Amygdala (tissue), 56 donors: ENCODE measurements at places on chromosomes 4 and X.

- DNase-seq: no peak
These were observed 62.3 kb upstream of the SMARCA5 start for GRCh38 chr4:143451186-143451585.

DNA sequence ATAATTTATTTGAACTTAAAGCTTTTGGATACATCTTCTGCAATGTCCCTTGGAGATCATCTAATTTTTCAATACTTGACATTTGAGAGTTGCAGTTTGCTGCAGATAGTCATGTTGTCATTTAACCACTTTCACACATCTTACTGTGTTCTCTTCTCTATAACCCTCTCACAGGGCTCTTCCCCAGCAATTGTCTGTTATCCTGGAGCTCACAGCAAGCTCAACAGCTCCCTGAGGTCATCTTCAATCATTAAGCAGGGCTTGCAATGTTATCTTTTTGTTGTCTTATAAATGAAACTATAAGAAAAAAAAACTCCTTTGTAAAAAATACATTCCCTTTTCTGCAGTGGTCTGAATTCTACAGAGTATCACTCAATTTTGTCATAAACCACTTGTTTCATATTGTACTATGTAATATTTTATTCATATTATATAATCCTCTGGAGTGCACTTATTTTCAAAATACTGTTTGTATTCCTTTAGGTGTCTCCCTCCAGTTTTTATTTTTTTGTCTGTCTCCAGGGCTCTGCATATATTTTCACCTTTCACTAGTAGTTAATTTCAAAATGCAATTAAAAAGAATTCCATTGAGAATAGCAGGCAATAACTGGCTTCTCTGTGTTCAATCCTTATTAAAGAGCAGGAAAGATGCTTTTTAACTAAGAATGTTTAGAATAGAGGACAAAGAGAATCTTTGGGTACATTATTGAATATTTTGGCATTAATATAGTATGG is 106.3 kb upstream of the ARSJ start:
- DNase-seq: no peak

DNA sequence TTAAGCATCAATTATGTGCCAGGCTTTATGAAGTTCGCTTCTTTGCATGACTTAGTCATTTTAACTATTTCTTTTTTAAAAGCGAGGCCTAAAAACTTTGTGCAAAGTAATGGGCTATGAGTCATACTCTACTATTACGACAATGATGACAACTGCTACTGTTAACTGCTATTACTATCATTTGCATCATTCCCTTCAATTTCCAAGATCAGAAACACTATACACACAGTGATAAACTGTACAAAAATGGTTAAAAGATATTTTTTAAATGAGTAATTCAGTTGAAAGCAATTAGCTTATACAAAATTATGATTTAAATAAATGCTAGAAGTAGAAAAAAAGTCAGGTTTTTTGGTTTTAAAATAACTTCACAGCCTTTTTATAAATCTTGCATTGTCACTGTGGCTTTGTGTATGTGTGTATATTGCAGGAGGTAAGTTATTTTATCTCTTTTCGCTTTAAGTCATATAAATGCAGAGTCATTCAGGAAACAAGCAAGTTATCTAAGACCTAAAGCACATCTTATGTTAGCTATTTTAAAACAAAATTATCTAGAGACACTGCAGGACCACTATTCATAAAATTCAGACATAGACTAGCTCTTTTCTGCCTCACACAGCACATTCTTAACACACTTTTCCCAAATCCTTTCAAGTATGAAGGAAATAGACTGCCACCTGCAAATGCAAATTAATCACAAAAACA is 18.5 kb upstream of the CXCL3 start:
- DNase-seq: no peak

DNA sequence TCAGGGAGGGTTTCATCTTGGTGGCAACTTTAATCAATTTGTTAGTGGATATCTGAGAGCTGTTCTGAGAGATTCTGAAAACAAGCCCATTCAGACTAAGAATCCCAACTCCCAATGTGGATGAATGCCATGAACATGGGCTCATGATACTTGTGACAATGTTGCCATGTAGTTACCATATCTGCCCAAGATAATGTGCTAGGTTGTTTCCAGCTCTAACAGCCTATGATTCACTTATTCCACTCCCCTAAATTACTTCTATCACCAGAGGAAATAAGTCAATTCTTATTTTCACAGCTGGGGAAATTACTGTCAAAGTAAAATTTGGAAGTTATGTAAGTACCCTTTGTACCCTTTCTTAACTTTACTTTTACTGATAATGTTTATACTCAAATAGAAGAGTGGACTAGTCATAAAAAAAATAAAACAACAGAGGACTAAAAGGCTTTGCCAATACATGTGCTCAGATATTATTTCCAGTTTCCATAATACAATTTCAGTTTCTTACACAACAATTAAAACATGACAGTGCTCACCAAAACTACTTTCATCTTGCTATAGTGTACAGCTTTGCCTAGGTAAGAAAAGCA is 1101.7 kb upstream of the INTU start:
- no peak for DNase-seq
